Upper lobe of right lung (tissue), 1 donor: ENCODE measurements at places on chromosomes 13 and 19. TPM values are rescaled to one million over a fixed set of nuclear protein-coding genes. Genes with fewer than 3 reads are reported as not detected.

GRCh38 chr19:13621413-13621812 is 115.1 kb upstream of the CACNA1A start:
- H3K36me3 ChIP-seq, result no peaks in the 10 kb centered on the region
- H3K4me1 ChIP-seq, result no peaks in the 10 kb centered on the region
- no peak overlapping the region for H3K4me3 ChIP-seq
- no peak overlapping the region for H3K27ac ChIP-seq
- DNase-seq, result no peak
- peaks cover 47% of the 10 kb centered on the region for H3K27me3 ChIP-seq

- no peak overlapping the region for H3K4me3 ChIP-seq
- no peaks in the 10 kb centered on the region for H3K27me3 ChIP-seq
- H3K36me3 ChIP-seq, result no peaks in the 10 kb centered on the region
- H3K4me1 ChIP-seq, result no peaks in the 10 kb centered on the region
- DNase-seq, result no peak
- H3K27ac ChIP-seq, result no peak overlapping the region
Observed at GRCh38 chr13:61078976-61079770, 336.5 kb downstream of the PCDH20 start.

DNA sequence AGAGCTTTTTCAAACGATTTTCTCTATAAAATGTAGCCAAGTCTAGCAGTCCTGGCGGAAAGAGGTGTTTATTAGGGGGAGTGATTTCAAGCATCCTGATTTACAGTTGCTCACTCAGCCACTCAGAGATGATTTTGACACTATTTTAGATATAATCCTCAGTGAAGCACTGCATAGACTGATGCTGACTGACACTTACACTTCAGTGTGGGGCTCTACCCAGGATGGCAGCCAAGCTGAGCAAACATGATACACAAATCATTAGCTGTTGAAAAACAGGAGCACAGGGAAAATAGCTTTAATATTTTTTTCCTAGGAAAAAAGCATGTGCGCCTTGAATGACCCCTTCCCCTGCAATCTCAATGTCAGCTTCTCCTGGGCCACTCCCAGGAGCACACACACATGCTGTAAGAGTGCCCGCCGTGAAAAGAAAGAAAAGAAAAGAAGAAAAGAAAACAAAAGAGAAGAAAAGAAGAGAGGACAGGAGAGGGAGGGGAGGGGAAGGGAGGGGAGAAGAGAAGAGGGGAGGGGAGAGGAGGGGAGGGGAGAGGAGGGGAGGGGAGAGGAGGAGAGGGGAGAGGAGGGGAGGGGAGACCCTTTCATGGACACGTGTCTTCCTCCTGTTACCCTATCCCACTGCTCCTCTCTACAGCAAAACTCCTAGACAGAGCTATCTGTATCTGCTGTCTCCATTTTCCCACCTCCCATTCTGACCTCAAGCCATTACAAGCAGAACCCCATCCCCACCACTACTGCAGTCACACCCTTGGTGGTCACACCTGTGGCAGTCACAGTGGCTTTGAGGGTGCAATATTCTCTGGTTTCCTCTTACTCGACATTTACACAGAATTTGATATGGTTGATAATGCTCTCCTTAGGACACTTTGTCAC is 36.4 kb downstream of the RCBTB2 start:
- H3K4me1 ChIP-seq, result peaks cover 32% of the 10 kb centered on the region
- no peak overlapping the region for H3K4me3 ChIP-seq
- no peak overlapping the region for H3K27ac ChIP-seq
- H3K27me3 ChIP-seq, result no peaks in the 10 kb centered on the region

- peak within 1 kb of the TSS; percentile 75 for H3K27ac ChIP-seq
- peaks cover 13% of the 10 kb centered on the region for H3K4me1 ChIP-seq
Observed at GRCh38 chr19:50383852-50384684, at the start of gene POLD1. TSS of gene POLD1 (plus strand) at chr19:50384347. CDS start at chr19:50398852, 14,505 bp downstream.

DNA sequence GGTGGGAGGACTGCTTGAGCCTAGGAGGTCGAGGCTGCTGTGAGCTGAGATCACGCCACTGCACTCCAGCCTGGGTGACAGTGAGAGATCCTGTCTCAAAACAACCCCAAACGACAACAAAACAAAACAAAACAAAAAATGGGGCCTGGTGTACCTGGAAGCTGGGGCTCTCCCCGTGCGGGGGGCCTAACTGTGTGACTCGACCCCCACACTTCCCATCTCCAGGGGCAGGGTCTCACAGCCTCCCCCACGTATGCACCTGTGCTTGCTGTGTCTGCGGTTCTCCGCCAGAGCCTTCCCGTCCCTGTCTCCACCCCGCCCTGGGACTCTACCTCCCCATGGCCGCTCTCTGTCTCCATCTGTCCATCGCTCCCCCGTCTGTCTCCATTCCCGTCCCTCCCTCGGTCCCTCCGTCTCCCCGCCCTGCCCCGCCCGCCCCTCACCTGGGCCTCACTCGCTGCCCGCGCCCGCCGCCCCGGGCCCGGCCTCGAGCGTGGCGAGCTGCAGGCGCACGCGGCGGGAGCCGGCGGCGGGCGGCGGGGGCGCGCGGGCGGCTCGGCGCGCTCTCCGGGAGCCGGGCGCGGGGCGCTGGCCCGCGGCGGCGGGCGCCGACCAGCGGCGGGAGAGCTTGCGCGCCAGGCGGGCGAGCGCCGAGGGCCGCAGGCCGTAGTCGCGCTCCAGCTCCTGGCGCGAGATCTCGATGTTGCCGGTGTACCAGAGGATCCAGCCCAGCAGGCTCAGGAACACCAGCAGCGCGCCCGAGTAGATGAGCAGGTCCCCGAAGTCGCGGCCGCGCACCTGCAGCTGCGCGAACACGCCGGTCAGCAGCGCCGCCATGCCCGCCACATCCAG is 587 bp downstream of the TMEM238 start:
- peak overlapping the region; percentile 93 for H3K27ac ChIP-seq
- H3K27me3 ChIP-seq, result no peaks in the 10 kb centered on the region
- H3K4me1 ChIP-seq, result peaks cover 33% of the 10 kb centered on the region
- H3K36me3 ChIP-seq, result peaks cover 18% of the 10 kb centered on the region
- DNase-seq, result peak; percentile 87

Gene JUND
- 204 TPM for total RNA-seq

Gene SLC1A5
- total RNA-seq, result 133 TPM

Gene PLIN5
- total RNA-seq, result 17.2 TPM
